ENCODE measurements at places on chromosomes 3 and 15.

- DNase-seq = no peak
These were observed 28.5 kb upstream of the SPTBN5 start for GRCh38 chr15:41922353-41922752.

- DNase-seq = no peak
These were observed 195.8 kb downstream of the ZMAT3 start for GRCh38 chr3:178875836-178876235.

DNA sequence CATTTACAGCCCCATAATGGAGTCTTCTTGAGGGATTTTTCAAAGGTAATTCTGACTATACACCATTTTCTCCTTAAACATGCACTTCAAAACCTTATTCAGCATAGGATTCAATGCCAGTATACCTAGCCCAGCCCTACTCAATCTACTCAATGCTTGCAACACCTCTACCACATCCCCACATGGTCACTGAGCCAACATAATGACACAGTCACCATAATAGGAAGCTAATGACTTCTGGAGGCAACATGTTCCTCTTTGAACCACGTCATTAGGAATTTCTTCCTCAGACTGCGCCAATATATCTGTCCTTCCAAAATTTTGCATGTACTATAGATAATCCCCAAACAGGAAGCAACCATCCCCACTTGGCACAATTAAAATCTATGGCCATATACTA is 153.9 kb upstream of the SETMAR start:
- no peak for DNase-seq

DNA sequence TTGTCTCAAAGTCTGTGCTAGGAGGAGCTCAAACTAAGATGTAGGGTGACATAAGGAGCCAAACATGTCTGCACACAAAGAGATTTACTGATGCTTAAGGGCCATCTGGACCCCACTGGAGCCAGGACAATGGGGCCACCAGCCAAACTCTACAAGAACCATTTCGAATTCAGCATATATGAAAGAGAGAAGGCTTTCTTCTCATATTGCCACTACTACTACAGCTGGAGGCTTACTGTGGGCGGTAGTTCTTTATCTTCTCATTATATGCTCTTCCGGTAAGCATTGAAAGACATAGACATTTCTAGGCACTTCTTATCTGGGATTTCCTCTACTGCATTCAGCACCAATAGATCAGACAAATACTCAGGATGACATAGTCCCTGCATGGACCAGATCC is 404.4 kb upstream of the PROK2 start:
- DNase-seq = no peak

DNA sequence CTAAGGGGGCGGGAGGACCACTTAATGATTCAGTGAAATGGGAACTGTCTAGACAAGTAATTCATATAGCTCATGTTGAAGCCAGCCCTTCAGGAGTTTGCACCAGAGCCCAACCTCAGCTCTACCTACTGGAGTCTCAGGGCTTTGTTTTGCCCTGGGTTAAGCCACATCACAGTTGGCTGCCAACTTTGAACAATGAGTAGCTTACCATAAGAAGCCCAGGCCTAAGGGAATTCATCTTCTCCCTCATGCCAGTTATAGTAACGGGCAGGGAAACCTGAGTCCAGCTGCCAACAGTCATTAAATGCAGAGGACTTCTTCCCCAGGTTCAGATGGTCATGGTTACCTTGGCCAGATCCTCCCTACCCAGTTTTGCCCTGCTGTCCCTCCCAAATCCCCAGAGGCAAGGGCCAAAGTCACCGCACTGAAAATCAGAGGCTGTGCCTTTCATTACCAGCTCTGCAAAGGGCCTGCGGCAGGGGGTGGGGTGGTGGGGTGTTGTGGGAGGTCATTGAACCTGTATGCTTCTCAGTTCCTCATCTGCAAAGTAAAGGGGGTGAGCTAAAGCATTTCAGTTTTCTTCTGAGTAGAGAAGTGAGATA is 302.2 kb upstream of the NR2E3 start:
- no peak for DNase-seq

DNA sequence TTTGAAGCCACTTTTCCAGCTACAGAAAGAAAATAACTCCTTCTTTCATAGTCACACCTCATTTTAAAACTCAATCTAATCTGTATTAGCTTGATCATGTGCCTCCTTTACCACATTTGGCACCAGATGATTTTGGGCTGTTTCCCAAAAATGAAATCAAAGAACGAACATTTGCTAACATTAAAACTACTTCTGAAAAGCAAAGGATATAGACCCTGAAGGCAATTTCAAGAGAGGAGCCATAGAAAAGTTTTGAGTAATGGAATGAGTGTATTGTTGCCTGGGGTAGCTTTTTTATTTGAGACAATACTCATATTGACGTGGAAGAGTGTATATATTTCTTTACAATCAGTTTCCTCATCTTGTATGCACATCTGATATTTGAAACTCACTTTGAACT is 152.8 kb upstream of the TBL1XR1 start:
- no peak for DNase-seq

DNA sequence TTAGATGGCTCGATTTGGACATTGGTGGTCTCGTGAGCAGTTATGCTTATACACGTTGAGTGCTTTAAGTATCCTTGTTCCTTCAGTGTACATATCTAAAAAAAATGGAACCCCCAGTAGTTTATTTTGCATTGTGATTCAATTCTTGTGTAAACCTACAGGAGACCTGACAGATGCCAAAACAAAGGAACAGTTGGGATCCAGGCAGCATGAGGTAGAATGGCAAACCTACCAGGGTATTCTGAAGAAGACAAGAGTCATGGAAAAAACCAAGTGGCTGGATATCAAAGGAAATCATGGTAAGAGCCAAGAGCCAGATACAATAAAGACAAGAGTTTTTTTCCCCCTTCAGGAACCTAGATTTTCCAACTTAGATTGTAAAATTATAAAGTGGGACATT is 2.0 kb downstream of the TMEM62 start:
- no peak for DNase-seq

- no peak for DNase-seq
These were observed 16.5 kb upstream of the HEG1 start for GRCh38 chr3:125072301-125072700.

DNA sequence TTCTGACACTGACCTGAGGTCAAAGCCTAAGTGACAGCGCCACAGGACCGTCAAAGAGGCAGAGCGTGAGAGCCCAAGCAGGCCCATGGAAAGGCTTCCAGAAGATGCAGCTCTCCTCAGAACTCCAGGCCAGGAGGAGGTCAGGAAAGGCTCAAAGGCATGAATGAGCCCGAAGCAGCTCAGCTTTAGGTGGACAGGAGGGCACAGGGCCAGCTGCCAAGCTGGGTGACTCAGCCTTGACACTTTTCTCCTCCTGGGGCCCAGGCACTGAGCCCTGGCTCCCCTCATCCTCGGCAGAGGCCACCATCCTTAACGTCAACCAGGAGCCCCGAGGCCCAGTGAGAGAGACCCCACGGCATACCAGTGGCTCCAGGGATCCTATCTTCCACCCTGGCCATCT is 62.9 kb downstream of the ADCY5 start:
- no peak for DNase-seq

DNA sequence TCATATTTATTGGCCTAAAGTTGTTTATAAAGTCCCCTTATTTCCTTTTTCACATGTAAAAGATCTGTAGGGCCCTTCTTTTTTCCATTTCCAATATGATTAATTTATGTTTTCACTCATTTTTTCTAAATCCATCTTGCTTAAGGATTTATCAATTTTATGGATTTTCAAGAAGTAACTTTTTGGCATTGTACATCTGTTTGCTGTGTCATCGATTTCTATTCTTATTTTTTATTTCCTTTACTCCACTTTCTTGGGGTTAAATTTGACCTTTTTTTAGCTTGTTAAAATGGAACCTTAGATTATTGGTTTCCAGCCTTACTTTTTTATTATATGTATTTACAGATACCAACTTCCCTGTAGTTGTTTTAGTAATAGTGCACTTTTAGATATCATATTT is 207.9 kb downstream of the LRTM1 start:
- DNase-seq = no peak

GRCh38 chr3:149534671-149535332 is 60.3 kb downstream of the TM4SF4 start:
- no peak for DNase-seq

DNA sequence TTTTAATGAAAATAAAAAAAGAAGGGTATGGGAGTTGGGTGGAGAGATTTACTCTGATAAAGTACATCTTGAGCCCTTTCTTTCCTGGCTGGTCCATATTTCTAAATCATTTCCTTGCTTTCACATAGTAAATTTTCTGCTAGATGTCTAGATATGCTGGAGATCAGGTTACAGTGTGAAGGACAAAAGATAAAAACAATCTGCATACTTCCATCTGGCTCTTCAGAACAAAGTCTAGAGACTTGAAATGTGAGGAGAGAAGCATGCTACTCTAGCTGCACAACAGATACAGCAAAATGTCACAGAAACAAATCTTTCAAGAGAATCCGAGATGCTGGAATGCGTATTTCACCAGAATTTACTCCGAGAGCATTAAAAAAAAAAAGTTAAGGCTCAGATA is 42.2 kb downstream of the FOXP1 start:
- no peak for DNase-seq

DNA sequence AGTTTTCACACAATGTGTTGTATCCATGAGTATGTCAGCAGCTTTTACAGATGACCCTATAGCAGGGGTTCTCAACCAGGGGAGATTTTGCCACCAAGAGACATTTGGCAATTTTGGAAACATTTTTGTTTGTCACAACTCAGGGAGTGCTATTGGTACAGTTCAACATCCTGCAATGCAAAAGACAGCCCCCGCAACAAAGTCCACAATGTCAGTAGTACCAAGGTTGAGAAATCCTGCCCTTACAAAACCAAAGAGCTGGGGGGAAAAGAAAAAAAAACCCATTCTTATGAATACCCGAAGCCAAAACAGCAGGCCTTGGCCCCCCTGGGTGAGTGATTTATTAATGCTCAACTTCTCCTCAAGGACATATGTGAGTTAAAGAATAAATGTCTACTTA is 99.1 kb downstream of the LARS2 start:
- no peak for DNase-seq

GRCh38 chr3:153221748-153222162 is 59.7 kb downstream of the RAP2B start:
- DNase-seq = peak; percentile 22

DNA sequence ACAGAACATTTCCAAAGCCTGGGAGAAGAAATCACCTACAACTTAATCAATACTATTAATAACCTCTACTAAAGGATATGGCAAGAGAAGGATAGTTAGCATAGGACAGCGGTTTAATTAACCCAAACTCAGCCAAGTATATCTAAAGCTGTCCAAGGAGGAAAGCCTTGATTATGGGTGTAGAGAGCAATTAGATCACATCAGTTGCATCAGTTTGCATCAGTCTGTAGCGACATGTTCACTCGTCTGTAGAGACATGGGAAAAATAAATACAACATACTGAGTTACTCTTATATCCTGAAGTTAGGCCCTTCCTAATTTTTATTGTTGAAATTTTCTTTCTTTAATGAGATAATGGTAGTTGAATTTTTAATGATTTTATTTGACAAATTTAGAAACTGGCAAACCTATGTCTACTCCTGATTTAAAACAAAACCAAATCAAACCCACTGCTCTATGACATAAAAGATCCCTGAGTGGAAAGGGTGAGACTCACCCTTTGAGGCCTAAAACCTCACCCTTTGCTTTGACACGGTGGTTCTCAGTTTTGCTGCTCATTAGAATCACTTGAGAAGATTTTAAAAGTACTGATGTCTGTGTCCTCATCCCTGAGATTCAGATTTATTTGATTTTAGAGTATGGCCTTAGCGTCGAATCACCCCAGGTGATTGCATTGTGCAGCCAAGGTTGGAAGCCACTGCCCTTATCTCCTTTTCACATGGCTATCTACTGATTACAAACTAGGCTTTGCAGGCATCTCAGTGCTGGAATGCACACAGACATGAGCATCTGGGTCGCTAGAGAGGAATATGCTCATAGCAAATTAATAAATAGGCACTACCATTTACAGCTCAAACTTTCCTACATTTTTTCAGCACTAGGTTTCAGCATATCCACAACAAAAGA is 2.8 kb upstream of the CLRN1 start:
- no peak for DNase-seq

- no peak for DNase-seq
These were observed 1.7 kb downstream of the SEMA5B start for GRCh38 chr3:123025642-123026521.

- no peak for DNase-seq
These were observed 32.7 kb upstream of the ZFAND6 start for GRCh38 chr15:80026754-80027153.

- no peak for DNase-seq
These were observed 52.7 kb downstream of the SLC25A36 start for GRCh38 chr3:140994316-140994715.

- DNase-seq = no peak
These were observed 2.4 kb upstream of the PRKCI start for GRCh38 chr3:170219850-170220249.

DNA sequence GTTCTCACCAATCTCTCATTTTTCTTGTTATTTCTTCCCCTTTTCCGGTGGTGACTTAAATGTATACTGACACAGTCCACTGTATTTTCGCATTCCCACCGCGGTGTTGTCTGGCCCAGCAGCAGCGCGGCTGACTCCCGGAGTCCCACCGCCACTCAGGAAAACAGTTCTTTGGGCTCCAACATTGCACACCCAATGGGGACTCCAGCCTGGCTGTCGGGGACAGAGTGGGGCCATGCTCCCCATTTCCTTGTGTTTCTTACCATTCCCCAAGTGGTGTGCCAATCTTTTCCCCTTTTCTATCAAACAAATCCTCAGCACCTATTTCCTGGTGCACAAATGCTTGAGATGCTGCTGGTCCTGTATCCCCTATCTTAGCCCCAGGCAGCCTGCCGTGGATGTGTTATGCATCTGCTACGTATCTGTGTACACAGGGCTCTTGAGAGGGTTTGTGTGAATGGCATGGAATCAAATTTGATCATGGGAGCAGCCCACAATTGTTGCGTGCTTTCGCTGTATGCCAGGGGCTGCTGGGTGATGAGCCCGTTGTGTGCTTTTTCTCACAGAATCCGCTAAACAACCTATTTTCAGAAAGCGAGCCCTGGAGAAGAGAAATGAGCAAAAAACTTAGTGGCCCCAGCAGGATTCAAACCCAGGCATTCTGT is 219.1 kb upstream of the RGMA start:
- DNase-seq = no peak

GRCh38 chr15:90286678-90287077 is 21.2 kb downstream of the NGRN start:
- no peak for DNase-seq

GRCh38 chr15:75352186-75353080 is 5.6 kb downstream of the NEIL1 start:
- DNase-seq = no peak

DNA sequence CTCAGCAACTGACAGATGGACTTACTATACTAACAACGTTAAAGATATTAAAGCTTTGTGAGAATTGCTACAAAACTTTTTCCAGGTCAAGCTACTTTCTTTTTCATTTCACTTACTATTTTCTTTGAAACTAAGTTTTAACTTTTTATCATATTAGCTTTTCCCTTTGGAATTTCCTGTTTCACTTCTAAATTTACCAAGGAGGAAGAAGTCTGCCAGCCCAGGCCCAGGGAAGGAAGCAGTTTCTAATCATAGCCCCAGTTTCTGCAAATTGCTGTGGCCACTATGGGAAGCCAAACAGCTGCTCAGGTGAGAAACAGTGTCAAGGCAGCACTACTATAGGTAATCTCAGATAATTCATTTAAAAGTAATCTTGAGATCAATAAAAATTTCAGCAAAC is 18.4 kb downstream of the CYFIP1 start:
- no peak for DNase-seq
